ENCODE measurements at places on chromosomes 6 and 20.

- no peak for DNase-seq
These were observed 26.7 kb downstream of the HLA-DRB1 start for GRCh38 chr6:32562940-32563339.

GRCh38 chr20:31991339-31991705 lies 18.9 kb upstream of the CCM2L start:
- DNase-seq = no peak

- no peak for DNase-seq
These were observed 19.2 kb downstream of the PRND start for GRCh38 chr20:4740774-4741431.

GRCh38 chr20:57772349-57772964 lies 62.6 kb upstream of the PMEPA1 start:
- no peak for DNase-seq

GRCh38 chr6:5085648-5086293 lies 630 bp downstream of the PPP1R3G start:
- DNase-seq = no peak

- no peak for DNase-seq
These were observed 78.4 kb upstream of the IYD start for GRCh38 chr6:150290429-150290828.

GRCh38 chr6:106629859-106630163 lies 433 bp downstream of the QRSL1 start:
- no peak for DNase-seq

DNA sequence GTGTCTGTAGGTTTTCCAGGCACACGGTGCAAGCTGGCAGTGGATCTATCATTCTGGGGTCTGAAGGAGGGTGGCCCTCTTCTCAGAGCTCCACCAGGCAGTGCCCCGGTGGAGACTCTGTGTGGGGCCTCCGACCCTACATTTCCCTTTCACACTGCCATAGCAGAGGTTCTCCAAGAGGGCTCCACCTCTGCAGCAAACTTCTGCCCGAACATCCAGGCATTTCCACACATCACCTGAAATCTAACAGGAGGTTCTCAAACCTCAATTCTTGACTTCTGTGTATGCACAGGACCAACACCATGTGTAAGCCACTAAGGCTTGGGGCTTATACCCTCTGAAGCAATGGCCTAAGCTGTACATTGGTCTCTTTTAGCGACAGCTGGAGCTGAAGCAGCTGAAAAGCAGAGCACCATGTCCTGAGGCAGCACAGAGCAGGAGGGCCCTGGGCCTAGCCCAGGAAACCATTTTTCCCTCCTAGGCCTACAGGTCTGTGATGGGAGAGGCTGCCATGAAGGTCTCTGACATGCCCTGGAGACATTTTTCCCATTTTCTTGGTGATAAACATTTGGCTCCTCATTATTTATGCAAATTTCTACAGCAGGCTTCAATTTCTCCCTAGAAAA lies 253.3 kb downstream of the ERMARD start:
- DNase-seq = no peak

DNA sequence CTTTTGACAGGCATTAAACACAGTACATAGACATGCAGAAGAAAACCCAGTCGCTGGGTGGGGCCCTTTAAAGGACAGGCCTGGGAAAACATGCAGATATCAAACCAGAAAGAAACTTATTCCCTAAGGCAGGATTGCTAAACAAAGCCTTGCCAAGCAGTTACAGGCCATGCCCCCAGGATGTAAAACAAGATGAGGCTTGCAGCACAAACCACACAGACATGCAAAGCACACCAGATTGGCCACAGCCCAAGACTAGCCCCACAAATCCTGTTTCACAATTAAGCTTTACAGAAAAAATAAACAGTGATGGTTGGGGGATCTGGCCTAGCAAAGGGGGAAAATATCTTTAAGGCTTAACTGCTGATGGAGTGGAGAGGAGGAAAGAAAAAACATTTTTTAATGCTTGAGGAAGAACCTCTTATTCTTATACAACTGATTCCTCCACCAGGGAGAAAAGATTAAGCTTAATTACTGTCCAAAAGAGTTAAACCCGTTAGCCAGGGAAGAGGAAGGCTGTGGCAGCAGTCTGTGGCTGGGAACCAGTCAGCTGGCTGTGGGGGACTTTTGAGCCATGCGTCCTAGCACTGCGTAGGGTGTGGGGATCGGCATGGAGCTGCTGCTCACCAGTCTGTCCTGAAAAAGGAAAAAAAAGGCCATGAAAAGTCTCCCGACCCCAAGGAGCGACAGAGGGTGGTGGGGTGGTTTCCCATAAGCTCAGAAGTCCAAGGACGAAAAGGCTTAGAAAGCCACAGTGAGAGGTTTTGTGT lies 28.4 kb downstream of the COL19A1 start:
- peak; percentile 27 for DNase-seq
